ENCODE measurements at places on chromosomes 4 and X. TPM values are rescaled to one million over a fixed set of nuclear protein-coding genes. Genes with fewer than 3 reads are reported as not detected.

The P2RY10 gene
- 5.0 TPM for total RNA-seq

The MAGEA1 gene
- not detected for total RNA-seq

The MAGED4 gene
- total RNA-seq, result 9.1 TPM

The NOCT gene
- total RNA-seq, result 2.2 TPM

The CYLC1 gene
- total RNA-seq, result not detected

The RPS6KA6 gene
- total RNA-seq, result 3.2 TPM

The FOXR2 gene
- total RNA-seq, result not detected

The PAGE4 gene
- total RNA-seq, result 1.4 TPM

The AGA gene
- total RNA-seq, result 7.5 TPM

DNA sequence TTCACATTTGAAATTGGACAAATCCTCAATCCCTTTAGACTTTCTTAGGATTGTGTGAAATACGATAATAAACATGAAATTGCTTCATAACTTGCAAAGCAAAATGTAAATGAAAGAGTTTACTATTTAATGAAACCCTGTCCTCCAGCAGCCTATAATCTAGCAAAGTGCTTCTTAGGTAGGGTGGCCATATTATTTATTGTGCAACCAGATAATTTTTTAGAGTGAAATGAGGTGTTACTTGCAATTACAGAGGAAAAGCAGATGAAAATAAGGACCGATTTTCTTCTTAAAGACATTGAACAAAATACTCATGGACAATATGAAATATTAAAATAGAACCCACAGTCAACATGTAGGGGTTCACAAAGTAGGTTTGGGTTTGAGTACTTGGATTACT lies 116.2 kb upstream of the GALNT7 start:
- DNase-seq, result no peak

DNA sequence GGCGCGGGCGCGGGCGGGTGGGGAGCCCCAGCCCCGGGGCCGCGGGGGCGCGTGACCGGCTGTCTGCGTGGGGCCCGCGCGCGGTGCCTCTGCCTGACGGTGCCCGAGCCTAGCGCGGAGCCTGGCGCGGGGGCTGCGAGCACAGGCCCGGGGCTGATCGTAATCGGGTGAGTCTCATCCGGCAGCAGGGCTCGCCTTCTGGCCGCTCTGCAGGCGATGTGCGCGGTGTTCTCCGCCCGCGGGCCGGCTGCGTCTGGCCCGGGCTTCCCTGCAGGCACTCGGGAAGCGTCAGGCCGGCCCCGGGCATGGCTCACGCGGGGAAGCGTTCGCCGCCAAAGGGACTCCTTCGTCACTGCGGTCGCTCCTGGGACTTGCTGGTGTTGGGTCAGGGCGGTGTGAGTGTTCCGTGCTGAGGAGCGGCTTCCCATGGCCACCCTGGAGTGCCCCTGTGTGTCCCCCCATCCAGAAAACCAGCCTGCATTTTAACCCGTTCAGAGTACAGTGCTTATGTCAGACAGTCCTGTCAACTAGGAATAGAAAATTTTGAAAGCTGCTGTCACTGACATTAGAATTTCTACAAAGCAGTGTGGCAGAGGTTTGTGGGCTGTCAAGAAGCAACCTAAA lies 40.6 kb downstream of the FAM149A start:
- no peak for DNase-seq

- DNase-seq, result no peak
Observed at GRCh38 chr4:42225286-42225685, 72.8 kb upstream of the BEND4 start.

- DNase-seq, result no peak
Observed at GRCh38 chr4:30929649-30930048, 209.5 kb downstream of the PCDH7 start.

GRCh38 chrX:28590396-28590795 lies 3.1 kb downstream of the IL1RAPL1 start:
- DNase-seq, result no peak

DNA sequence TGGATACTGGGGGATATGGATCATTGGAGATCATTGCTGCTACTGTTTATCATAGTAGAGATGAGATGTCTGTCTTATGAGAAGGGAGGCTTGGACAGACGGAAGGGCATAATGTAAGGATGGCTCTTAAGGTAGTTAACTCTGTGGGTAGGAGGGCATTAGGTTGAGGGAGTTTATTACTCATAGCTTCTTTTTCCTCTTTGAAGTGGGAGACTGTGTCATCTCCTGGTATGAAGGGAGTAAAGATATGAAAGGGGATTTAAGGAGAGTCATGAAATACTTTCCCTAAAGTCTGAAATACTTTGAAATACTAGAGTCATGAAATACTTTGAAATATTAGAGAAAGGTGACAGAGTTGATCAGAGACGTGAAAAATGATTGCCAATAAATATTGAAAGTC lies 255.5 kb upstream of the PITX2 start:
- no peak for DNase-seq

GRCh38 chr4:163600727-163601126 lies 106.2 kb downstream of the TMA16 start:
- DNase-seq, result no peak

DNA sequence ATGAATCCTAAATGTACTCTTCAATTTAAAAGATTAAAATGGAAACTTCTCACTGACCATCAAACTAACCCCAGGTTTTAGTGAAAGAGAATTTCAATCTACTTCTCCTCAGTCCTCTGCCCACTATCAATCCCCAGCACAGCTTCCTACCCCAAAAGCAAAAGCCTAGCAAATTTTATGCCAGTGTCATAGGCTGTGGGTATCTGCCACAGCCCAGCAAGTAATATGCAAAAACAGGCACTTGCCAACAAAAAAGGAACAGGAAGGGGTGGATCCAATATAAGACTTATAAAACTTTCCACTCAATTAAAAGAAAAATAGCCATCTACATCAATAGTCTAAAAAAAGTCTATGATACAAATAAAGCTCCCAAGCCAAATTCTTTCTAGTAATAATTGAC lies 22.3 kb downstream of the CAMK2D start:
- DNase-seq, result no peak

- no peak for DNase-seq
Observed at GRCh38 chr4:166318810-166319525, 445.9 kb downstream of the TLL1 start.

DNA sequence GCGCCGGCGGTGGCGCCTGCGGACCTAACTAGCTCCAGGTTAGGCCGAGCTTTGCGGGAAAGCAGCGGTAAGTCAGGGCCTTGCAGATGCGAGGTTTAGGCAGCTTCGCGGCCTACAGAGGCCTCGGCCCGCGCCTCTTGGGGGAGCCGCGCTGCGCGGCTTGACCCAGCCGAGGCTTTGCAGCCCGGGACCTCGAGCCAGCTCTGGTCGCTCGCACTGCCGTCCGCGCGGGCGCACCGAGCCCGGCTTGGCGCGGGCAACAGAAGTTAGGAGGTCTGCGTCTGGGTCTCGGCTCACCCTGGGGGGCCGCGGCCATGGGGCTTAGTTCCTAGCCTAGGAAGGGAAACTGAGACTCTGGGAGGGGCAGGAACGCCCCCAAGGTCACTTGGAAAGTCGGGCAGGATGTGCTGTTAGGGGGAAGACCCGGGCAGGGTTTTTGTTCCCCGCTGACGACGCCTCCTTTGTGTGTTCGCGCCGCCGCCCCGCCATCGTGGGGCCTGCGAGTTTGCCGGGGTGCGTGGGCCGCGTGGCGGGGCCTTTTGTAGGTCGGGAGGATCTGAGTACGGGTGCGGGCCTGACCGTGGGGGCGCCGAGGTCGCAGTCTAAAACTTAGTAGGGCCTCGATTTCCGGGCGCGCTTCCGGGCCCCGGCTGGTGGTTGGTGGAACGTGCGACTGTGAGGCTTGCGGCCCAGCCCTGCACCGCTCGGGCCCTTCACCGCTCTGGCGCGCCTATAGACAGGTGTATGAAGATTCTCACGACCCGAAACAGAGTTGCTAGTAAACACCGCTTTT lies 482 bp downstream of the RNF4 start:
- no peak for DNase-seq

- no peak for DNase-seq
Observed at GRCh38 chr4:77358315-77358928, 201.4 kb downstream of the CCNG2 start.

- DNase-seq, result no peak
Observed at GRCh38 chrX:75301060-75301459, 27.2 kb downstream of the UPRT start.

GRCh38 chr4:55321707-55322264 lies 24.3 kb upstream of the SRD5A3 start:
- DNase-seq, result no peak

GRCh38 chr4:86338989-86339388 lies 20.9 kb downstream of the MAPK10 start:
- no peak for DNase-seq

DNA sequence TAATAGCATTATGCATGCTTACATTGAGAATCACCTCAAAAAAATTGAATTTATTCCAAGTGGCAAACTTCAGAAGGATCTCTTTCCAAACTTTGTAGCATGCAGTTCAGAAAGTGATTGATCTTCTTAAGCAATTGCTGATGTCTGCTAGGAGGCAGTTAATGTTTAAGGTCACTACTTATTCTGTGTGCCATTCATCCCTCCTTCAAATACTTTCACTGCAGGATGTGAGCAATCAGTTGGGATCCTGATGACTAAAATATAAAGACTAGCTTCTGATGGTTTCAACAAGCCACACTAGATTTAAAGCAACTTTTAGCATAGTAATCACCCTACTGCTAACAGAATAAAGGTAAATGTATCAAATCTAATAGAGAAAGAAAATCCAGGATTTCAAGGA lies 414.1 kb downstream of the ADGRL3 start:
- no peak for DNase-seq

Data from esophagus muscularis mucosa (tissue), 4 donors.